ENCODE measurements at places on chromosomes 6 and 20.

DNA sequence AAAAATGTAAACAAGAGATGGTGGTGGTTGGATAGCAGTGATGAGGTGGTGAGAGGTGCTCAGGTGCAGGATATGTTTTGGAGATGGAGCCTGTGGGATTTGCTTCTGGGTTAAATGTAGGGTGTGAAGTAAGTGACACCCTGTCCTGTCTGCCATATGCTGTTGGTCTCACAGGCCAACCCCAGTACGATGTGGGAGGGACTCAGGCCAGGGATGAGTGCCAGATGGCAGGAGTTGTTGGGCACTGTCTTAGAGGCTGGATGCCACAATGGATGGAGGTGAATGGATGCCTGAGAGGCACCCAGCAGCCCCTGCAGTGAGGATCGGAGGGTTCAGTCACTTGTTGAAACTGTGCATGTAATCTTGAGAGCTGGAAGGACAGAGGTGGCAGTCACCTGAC lies 259.3 kb downstream of the NRN1 start:
- no peak for DNase-seq

DNA sequence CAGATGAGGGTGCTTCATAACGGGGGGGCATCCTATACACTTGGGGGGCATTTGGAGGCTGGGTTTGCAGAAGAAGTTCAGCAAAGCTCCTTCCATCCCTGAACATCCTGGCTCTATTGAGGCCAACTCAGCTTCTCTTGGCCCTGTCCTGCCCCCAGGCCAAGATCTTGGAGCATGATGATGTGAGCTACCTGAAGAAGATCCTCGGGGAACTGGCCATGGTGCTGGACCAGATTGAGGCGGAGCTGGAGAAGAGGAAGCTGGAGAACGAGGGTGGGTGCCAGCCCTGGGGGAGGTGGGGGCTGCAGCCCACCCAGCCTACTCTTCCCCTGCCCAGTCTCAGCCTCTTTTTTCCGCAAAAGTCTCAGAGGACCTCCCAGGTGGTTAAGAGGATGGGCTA lies 17.2 kb downstream of the GDAP1L1 start:
- no peak for DNase-seq

DNA sequence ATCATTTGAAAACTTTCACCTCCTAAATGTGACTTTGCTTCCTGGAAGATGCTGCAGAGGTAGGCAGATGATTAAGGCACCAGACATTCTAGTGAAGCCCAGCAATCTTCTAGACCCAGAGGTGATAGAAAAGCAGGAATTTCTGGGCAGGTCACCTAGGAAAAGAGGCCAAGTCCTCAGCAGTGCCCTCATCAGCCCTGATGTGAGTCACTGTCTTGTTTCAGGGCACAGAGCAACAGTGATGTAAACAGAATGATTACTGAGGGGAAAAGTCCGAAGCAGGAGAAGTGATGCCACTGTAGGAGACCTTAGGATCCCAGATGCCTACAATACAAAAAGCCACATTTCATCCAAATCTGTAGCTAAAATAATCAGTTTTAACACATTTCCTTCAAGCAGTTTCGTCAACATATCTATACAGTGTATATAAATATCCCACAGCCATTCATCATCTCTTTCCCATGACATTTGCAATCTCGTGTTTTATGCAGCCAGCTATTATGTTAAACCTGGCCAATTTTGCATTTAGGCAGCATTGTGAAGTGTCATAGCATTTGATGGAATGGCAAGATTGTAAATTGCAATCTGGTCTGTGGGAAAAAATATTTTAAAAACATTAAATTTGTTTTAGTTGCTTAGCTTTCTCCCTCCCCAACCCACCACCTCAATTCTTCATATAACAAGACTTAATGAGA lies 401.2 kb upstream of the RNF217 start:
- DNase-seq, result no peak

DNA sequence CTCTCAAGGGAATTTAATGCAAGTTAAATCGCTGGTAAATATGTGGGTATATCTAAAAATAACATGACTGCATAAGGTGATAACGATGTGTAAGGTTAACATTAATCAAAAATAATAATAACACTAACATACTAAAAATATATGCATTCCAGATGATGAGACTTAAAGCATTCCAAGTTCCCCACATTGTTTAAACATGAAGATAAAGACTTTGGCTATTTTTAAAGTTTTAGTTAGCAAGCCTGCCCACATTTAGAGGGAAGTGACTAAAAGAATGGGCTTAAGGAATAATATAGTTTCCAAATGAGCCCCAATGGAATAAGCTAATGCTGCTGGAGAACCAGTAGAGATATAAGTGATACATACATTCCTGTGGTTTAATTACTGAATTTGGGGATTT lies 941.3 kb downstream of the TBC1D32 start:
- DNase-seq, result no peak

DNA sequence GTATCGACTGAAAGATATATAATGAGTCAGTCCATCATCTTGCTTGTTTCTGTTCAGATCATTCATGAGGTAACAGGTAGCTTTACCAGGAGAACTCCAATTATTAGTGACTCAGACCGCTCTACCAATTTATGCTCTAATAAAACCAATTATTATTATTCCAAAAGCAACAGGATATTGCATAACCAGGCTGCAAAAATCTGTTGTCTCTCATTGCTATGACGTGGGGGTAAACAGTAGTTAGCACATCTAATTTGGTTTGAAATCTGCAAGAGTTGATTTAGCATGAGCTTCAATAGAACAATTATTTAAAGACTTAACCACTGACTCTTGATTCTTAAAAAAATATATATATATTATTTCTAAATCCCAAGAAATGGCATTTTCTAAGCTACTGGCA lies 90.9 kb upstream of the MAP7 start:
- no peak for DNase-seq

DNA sequence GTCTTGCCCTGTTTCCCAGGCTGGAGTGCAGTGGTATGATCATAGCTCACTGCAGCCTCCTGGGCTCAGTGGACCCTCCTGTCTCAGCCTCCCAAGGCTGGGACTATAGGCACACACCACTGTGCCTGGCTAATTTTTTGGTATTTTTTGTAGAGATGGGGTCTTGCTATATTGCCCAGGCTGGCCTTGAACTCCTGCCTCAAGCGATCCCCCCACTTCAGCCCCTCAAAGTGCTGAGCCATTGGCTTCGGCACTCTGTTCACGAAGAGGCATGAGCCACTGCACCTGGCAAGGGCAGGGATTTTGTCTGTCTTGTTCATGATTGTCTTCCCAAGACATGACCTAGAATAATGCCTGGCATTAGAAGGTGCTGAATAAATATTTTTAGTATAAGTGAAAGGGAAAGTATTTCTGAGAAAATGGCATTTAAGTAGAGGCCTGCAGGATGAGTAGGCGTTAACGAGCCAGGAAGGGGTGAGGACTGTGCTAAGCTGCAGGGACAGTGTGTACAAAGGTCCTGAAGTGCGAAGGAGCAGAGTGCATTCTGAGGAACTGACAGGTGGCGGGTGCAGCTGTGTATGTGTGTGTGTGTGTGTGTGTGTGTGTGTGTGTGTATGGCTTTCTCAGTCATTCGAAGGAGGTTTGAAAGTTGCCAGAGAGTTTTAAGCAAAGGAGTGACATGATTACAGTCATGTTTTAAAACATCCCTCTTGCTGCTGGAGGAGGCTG lies 43.0 kb downstream of the VEGFA start:
- no peak for DNase-seq

DNA sequence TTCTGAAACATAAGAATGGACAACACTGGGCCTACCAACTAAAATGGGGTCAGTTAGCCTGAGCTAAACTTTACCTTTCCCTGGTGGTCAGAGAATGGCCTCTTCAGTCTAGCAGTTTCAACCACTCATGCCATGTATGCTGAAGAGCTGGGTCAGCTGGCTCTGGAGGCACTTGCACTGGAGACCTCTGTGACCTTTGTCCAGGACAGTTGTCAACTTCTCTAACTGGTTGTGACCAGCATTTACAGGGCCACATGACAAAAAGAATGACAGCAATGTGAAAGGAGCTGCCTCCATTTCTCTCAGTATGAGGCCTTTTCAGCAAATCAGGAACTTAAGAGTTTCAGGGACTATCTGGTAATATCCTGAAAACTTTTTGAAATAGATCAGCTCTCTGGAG lies 59.9 kb upstream of the TMEM30A start:
- no peak for DNase-seq

- peak; percentile 16 for DNase-seq
Measured at GRCh38 chr20:52103913-52104545, 87.5 kb downstream of the ZFP64 start.

DNA sequence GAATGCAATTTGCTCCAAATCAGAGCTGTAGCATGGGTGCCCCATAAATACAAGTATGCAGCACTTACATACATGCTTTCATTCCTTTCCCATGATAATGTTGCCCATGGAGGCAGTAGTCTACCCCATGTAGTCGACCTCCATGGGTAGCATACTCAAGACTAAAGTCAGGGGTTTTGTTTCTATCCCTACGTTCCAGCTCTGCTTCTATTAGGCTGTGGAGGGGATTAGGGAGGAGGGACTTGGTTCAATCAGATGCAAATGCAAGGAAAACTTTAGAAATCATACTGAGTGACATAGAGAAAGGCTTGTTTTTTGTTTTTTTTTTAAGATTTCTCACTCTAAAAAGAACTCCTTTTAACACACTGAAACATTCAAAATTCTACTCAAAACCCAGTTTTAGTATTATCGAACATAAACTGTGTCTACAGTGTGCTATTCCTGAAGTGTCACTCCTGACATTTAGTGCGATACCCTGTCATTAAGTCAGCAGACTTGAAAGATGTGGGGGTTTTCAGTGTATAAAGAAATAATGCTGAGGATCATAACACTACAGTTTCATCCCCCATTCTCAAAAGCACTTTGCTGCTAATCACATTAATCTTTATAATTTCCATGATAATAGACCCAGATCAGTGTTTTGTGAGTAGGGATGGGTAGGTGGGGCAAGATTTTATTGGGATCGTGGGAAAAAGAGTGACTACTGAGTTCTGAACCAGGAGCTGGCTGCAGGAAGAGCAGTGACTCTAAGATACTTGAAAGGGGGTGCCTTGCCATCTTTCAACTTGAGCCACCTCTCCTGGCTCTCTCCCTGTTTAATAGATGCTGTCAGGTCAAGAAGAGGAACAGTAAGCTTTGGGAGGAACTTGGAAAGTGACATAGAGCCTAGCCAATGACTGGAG lies 40.4 kb upstream of the SCML4 start:
- no peak for DNase-seq

GRCh38 chr6:56043761-56044160 lies 168.4 kb upstream of the BMP5 start:
- no peak for DNase-seq

DNA sequence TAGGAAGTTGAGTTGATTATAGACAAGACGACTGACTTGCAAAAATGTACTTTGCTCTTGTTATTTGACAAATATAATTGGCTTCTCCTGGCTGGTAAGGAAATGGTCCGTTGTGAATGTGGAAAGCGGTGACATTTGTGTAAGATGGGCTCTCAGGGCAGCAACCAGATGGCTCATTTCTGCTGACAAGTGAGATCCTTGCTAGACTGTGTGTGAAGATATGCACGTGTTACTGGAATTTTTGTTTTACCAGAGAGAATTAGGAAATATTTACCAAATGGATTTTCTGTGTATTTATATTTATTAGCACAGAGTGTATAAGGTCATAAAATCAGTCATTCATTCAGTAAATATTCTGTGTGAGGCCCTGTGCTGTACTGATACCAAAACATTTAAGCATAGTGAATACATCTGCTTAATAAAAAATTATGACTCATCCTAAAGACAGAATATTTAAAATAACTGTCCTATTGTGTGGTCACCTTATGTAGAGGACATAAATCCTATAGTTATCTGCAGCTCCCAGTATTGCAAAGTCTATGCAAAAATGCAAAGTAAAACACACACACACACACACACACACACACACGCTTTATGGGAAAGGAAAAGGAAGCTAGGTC lies 109.9 kb upstream of the ASF1A start:
- no peak for DNase-seq

Measured in T1000 (cell line).